ENCODE measurements at places on chromosomes 16 and 17. TPM values are rescaled to one million over a fixed set of nuclear protein-coding genes. Genes with fewer than 3 reads are reported as not detected.

The CCL8 gene
- not detected for total RNA-seq

The TP53TG3E gene
- not detected for total RNA-seq

The ENPP7 gene
- total RNA-seq, result not detected

The KRTAP9-6 gene
- total RNA-seq, result not detected

The SCRN2 gene
- total RNA-seq, result 33.2 TPM

The RAC3 gene
- 9.1 TPM for total RNA-seq

The ZNF200 gene
- total RNA-seq, result 10.0 TPM

The FOXN1 gene
- not detected for total RNA-seq

The FA2H gene
- total RNA-seq, result not detected

The ICAM2 gene
- 1.3 TPM for total RNA-seq

The TCF25 gene
- 270 TPM for total RNA-seq

All from fibroblast of villous mesenchyme (primary cell).